ENCODE measurements at places on chromosomes 7 and 10. TPM values are rescaled to one million over a fixed set of nuclear protein-coding genes. Genes with fewer than 3 reads are reported as not detected.

DNA sequence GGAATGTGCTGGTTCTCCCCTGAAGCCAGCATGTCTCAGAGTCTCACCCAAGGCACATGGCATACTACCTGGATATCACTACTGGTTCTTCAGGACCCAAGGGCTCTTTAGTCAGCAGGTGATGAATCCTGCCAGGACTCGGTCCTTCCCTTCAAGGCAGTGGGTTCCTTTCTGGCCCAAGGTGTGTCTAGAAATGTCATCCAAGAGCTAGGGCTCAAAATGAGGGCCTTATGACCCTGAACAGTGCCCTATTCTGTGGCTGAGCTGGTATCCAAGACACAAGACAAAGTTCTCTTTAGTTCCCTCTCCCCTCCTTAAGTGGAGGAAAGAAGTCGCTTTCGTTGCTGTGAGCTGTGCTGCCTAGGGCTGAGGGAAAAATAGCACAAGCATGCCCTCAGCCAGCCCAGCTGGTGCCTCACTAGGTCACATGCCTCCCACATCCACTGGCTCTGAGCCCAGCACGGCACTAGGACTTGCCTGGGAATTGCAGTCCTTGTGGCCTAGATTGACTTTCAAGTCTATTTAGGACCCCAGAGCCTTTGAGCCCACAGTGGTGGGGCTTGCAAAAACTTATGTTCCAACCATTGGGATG lies 106.0 kb downstream of the BMS1 start:
- DNase-seq, result peak; percentile 67

RSPH10B gene
- 0.31 TPM for total RNA-seq

- DNase-seq, result no peak
Observed at GRCh38 chr10:120943542-120943941, 92.4 kb downstream of the WDR11 start.

GRCh38 chr10:22900841-22901601 lies 26.8 kb upstream of the ARMC3 start:
- DNase-seq, result no peak

MRLN gene
- 120 TPM for total RNA-seq

- peak; percentile 62 for DNase-seq
Observed at GRCh38 chr7:114653364-114654088, 238.9 kb downstream of the FOXP2 start.

GRCh38 chr7:77797734-77798393 lies 370 bp downstream of the TMEM60 start:
- no peak for DNase-seq

All from tongue (tissue), 3 donors.